Fibroblast of skin of right biceps (primary cell): ENCODE measurements at places on chromosomes 6 and 20.
A peak's percentile ranks its signal among the peaks of the same experiment; 100 is the strongest.

GRCh38 chr20:48609491-48609978, 218.3 kb downstream of the PREX1 start:
- no peak for DNase-seq

DNA sequence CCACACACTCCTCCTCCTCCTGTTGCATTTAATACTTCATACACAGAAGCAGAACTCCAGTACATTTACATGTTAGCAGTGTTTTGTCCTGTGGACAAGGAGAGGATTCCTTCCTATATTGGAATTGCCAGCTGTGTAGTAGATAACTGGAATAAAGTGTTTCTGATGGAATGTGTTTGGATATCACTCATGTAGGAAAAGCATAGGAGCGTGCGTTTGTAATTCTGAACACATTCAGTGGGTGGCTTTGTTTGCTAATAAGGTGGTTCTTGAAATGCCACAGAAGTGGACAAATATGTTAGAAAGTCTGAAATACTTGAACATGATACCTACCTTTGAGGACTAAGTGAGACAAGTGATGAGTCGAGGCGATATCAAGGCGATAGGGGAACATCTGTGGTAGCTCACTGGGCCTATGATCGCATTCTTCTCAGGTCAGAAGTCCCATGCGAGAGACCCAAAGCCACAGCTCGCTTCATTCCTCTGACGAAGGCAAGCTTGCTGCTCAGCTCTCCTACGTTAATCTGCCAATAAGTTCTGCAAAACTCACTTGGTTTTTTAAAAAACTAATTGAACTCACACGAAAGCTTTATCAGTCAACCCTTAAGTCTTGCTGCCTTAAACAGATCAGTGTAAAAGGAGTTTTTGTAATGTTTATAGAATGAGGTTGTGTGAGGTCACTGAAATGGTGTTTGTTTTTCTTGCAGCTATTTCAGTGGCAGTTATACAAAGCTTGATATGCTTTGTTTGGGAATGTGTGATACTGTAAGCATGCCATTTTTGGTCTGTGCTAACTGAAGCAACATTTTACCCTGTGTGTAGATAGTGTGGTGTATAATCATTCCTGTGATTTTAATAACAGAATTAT, 159.9 kb downstream of the SOX4 start:
- DNase-seq: peak; percentile 63

DNA sequence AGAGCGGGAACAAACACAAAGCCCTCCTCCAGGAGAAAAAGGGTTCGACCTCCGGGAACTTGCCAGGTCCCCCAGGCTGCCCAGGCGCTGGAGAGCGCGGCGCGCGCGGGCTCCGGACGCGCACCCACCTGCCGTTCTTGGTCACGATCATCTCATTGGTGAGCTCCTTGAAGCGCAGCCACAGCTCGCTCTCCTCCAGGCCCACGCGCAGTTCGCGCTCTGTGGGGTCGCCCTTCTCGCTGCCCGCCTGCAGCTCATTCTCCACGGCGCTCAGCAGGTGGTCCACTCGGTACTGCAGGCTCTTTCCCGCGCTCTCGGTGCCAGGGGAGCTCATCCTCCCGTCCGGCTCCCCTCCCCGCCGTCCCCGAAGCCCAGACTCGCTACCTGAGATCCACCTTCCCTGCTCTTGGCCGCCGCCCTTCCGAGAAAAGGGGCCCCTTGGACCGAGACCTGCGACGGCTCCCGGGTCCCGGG, 356 bp downstream of the TBXT start:
- no peak for DNase-seq

DNA sequence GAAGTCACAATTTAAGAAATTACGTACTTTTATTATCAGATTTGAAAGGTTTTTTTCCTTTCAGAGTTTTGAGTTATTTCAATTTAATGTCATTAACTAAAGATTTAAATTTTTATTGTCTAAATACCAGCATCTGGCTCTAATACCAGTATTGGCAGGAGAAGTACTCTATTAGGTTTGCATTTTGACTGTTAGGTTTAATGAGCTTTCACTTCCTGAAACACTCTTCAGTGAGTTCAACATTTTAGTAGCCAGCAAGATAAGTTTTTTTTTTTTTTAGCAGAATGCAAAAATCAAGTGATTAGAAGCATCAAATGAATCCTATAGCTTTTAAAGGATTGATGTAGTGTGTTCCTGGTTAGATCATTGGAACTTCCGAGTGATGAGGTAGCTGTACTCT, 34.0 kb upstream of the SCGN start:
- no peak for DNase-seq

- no peak for DNase-seq
Measured at GRCh38 chr20:16030253-16030652, 543.0 kb downstream of the KIF16B start.

DNA sequence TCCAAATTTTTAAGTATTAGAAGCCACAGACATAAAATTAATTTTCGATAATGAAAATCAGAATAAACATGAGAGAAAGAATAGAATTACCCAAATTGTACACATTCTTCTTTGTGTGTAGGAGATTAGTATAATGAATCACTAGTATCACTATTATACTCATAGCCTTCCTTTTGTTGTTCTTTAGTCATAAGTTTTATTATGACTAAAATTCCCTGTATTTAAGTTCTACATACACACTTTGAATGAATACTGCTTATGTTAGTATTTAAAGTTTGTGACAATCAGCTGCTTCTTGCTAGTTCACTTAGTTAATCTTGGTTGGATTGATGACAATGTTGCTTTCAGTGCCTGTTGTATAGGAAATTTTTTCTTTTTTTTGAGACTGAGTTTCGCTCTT, 72.7 kb downstream of the CCDC170 start:
- DNase-seq: no peak

DNA sequence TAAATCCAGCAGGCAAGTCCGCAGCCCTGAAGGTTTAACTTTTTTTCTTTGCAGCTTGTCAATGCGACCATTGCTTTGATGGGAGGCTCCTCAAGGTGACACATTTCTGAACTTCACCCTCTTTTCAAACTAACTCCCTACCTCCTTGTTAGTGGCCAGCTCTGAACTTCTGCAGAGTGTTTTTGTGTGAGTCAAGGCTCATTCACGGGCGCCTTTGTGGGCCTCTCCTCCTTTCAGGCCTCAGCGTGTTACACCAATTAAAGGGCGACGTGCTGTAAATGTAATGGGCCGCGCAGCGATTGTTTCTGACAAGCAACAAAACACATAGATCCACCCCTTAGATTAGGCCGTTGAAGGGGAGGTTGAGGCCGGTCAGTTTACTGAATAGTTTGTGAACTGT, 45.5 kb upstream of the NR2E1 start:
- no peak for DNase-seq

DNA sequence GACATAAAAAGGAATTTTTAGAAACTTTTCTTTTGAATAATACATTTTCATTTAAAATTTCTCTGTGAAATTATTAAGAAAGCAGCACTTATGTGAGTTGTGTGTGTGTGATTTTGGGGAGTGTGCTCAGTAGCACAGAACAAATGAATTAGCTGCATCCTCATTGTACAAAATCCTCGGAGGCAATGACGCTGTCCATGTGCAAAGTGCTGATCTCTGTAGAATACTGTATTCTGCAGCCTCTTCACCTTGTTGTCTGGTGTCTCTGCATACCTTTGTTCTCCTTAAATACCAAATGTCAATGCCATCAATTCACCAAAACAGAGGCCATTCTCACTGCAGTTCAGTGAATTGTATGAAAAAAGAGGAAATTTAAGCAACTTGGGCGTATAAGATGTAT, 838.4 kb downstream of the QKI start:
- peak; percentile 9 for DNase-seq

DNA sequence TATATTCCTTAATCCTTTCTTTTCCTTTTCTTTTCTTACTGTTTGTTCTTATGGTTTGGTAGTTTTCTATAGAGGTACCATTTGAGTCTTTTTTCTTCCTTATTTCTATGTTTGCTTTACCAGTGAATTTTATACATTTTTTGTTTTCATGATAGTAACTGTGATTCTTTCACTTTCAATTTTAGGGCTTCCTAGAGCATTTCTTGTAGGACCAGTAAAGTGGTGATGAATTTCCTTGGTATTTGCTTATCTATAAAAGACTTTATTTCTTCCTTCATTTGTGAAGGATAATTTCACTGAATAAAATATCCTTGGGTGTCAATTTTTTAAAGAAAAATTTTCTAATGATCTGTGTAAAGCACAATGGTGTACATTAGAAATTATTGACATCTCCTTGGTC, 637.4 kb downstream of the CD109 start:
- DNase-seq: no peak
